ENCODE measurements at places on chromosomes 6 and 20. TPM values are rescaled to one million over a fixed set of nuclear protein-coding genes. Genes with fewer than 3 reads are reported as not detected.
A peak's percentile ranks its signal among the peaks of the same experiment; 100 is the strongest.

GRCh38 chr20:37395410-37395797 is 49.5 kb downstream of the SRC start:
- no peak for DNase-seq

The UBE3D gene
- total RNA-seq = 4.3 TPM

The RIPOR3 gene
- 32.6 TPM for total RNA-seq

GRCh38 chr6:25973923-25974555 is 11.4 kb downstream of the TRIM38 start:
- no peak for DNase-seq

The ZNF334 gene
- 3.0 TPM for total RNA-seq

DNA sequence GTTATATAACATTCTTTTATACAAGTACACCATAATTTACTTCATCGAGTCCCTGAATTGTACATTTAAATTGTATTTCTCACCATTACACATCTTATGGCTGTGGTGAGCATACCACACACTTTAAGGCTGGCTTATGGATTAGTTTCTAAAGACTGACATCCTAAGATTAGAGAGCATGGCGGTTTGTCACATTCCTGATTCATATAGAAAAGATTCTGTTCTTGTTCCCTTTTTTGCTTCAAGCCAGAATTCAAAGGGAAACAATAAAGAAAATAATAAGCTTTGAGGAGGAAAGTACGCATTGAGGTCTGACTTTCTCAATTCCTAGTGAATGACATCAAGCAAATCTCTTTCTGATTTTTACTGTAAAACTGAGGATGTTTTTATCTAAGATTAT is 2.5 kb downstream of the BTN1A1 start:
- no peak for DNase-seq

GRCh38 chr6:107082045-107082444 is 33.3 kb downstream of the BEND3 start:
- no peak for DNase-seq

- no peak for DNase-seq
These were observed 55.6 kb upstream of the KIF25 start for GRCh38 chr6:167941822-167942221.

DNA sequence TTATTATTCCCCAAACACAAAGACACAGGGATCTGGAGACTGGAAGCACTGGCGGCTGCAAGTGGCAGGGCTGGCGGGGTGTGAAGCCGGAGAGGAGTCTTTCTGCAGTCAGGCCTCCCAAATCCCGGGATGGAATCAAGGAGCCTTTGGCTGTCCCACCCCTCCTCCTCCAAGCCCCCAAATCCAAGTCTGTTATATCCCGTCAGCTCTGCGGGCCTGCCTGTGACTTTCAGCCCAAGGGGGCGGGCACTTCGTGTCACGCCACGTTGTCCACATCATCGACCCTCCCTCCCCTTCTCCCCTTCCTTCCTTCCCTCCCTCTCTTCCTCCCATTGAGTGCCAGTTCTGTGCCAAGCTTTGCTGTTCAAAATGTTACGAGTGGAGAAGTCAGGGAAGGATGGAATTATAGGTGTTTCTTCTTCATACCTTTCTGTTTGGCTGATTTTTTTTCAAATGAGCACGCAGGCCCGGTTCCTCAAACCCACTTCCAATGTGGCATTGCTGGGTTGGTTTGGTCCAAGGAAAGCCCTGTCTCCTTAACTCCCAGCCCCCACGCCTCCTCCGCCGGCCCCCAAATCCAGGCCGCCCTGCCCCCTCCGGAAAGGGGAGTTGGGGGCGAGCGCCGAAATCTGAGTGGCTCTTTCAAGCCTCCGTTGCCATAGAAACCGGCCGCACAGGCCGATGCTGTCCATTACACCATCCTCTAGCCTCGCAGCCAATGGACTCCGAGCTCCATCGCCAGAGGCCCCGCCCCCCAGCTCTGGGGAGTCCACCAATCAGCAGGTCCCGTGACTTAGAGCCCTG is 12.7 kb downstream of the ZCCHC3 start:
- DNase-seq = no peak

DNA sequence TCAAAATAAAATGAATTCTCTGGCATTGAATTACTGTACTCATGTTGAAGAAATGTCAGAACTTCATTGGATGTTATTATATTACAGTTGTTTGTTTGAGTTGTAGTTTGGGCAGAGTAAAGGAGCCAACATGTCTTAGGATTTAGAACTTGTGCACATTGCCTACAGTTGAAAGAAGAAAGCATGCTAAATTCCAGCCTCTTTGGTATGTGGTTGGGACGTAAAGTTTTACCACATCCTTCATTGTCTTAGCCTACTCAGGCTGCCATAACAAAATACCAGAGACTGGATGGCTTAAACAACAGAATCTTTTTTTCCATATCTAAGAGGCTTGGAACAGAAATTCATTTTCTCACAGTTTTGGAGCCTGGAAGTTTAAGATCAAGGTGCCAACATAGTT is 42.4 kb downstream of the HFE start:
- no peak for DNase-seq

DNA sequence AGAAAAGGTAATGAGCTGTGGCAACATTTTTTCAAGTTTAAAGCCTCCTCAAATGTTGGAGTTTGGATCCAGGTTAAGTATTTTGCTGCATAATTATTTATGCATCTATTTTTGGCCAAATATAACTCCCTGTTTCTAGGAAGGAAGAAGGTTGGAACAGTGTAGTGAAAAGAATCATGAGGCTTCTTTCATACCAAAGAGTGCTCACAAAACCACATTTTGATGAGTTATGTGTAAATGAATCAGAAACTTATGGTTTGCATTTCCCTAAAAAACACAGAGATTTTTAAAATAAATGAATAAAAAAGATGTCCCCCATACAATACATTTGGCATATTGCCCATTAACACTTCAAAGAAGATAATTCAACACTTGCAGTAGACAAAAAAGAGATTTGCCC is 246.9 kb upstream of the PRDM1 start:
- no peak for DNase-seq

GRCh38 chr20:63835021-63835858 is 4.2 kb upstream of the ZBTB46 start:
- no peak for DNase-seq

The GPR6 gene
- total RNA-seq = not detected

The KIF16B gene
- 6.2 TPM for total RNA-seq

GRCh38 chr6:15553736-15554294 is 109.0 kb downstream of the DTNBP1 start:
- DNase-seq = no peak

GRCh38 chr20:44736170-44737021 is 9.3 kb upstream of the KCNK15 start:
- peak; percentile 84 for DNase-seq

The TSBP1 gene
- not detected for total RNA-seq

DNA sequence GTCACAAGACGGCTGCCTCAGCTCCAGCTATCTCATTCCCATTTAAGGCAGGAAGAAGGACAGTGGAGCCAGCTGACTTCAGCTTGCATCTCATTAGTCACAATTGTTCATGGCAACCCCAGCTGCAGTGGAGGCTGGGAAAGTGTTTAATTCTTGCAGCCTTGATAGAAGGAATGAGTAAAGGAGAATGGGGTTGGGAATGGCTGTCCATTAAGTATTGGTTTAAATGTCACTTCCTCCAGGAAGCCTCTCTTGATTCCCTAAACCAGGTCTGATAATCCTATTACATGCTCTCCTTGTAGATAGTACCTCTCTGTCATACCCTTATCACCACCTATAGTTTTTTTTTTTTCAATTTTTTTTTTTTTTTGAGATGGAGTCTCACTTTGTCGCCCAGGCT is 166.4 kb downstream of the TFAP2C start:
- DNase-seq = no peak

DNA sequence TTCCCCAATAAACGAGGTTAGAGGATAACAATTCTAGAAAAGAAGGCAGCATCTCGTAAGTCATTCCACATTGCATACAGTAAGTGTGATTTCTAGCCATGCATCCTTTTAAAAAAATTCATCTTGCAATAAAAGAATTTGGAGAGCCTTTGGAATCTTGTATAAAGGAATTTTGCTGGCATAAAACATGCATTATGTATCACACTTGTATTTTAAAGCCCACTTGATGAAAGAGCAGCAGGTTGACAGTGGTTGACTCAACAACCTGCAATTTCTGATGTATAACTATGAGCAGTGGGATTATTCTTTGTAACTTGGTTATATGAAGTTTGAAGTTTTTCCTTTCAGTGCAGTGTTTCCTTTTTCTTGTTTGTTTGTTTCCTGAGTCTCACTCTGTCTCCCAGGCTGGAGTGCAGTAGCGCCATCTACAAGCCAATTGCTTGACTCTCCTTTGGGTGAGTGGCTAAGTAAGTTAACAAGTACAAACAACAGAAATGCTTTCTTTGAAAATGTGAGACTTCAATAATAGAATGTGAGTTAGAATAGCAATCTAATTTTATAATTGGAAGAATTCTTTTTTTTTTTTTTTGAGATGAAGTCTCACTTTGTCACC is 39.9 kb downstream of the JARID2 start:
- no peak for DNase-seq

DNA sequence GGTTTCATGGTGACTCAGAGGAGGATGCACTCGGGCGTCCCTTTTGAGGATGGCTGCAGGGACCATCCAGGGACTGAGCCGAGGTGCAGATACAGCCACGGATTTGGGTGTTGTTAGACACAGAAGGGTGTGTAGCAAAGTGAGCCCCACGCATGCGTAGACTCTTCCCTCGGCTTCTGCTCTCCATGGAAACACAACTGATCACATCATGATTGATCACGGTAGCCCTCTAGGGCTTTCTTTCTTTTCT is 606 bp upstream of the ULBP1 start:
- no peak for DNase-seq

- DNase-seq = no peak
These were observed 5.7 kb downstream of the RSPO3 start for GRCh38 chr6:127124172-127124571.

The NFATC2 gene
- total RNA-seq = 16.2 TPM

The PRR3 gene
- total RNA-seq = 14.5 TPM

GRCh38 chr6:96162711-96163120 is 146.9 kb downstream of the FUT9 start:
- no peak for DNase-seq

DNA sequence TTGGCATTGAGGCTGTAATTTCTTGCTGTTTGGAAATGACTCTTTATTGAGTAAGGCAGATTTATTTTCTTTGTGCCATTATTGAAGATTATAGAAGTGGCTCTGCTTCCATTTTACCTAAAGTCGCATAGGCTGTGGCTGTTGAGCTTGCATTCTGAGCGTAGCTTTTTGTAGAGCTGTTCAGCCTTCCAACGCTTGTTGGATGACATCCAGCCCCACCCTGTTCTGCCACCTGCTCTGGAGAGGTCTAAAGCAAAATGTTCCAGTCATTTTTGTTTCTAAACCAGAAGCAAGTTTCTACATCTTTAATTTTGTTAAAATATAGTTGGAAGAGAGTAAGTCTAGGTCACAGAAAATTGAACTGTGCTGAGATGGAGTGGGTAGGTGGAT is 24.4 kb downstream of the UST start:
- DNase-seq = no peak

GRCh38 chr6:43076464-43077332 is 584 bp downstream of the PTK7 start:
- peak; percentile 33 for DNase-seq

DNA sequence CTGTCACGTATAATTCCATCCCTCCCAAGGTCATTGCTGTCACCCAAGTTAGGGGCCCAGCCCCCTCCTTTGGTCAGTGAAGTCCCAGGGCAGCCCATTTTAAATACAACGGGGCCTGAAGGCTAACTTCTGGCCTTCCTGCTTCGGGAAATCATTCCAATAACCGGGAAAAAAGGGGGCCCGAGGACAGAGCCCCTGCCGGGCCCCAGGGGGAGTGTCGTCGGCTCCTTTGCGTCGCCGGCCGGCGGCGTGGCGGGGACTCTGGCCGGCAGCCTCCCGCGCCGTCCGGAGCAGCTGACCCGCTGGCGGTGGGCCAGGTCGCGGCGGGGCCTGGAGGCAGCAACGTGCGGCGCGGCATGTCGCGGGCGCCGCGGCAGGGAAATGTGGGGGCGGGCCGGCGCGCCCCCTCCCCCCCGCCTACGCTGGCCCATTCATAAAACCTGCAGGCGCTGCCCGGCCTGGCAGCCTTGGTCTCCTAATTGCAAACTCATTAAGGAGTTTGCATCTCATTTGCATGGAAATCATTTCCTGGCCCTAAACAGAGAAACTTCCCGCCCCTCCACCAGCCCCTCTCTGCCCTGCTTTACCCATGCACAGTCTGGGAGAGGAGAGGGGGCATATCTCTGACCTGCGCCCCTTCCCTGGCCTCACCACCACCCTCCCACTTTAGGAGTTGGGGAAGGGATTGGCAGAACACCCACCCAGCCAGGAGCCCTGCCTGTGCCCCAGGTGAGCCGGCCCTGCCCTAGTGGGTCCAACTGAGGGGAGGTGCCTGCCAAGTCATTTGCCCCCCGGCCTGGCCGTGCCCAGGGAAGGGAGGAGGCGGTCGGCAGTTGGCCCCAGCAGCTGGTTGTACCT is 50.7 kb downstream of the MRPL14 start:
- DNase-seq = no peak

The KHDC1L gene
- total RNA-seq = not detected

- DNase-seq = no peak
These were observed 1.2 kb downstream of the SNTA1 start for GRCh38 chr20:33442136-33443005.

- no peak for DNase-seq
These were observed 20.4 kb downstream of the ARMC2 start for GRCh38 chr6:108868647-108869046.

The ID4 gene
- total RNA-seq = 0.27 TPM

- no peak for DNase-seq
These were observed 372.7 kb downstream of the ADGRB3 start for GRCh38 chr6:69007781-69008180.

The SIRPD gene
- total RNA-seq = 0.27 TPM

- DNase-seq = no peak
These were observed 226.9 kb downstream of the TTLL2 start for GRCh38 chr6:167551628-167552257.

GRCh38 chr6:168939796-168940195 is 313.9 kb downstream of the THBS2 start:
- DNase-seq = no peak

DNA sequence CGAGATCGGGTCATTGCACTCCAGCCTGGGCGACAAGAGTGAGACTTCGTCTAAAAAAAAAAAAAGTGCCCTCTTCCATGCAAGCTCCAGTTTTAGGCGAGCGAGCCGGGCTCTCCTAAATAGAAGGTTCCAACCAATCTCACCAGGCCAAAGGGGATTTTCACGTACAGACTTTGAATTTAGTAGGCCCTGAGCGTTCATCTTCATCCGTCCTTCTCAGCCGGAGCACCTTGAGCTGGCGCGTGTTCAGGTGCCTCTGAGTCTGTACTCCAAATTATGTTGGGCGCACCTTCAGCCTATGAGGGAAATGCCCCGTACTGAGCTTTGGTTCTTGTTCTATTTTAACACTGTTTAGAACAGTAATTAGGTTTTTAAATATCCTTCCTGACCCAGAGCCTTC is 817 bp upstream of the TAP2 start:
- no peak for DNase-seq

DNA sequence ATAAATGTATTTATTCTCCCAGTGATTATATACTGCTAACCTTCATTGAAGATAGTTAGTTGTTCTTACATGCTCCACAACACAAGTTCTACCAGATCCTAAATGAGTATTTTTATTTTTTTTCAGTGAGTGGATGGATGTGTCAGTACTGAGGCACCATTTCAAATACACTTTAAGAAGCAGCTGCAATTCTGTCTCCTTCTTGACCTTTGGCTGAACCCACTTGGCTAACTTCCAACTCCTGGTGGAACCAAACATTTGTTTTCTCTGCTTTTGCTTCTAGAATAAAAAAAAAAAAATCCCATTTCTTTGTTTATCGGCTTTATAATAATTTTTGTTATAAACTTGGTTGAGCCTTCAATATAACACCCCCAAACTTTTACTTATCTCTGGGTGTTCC is 458.3 kb upstream of the MAP3K7 start:
- DNase-seq = no peak

The AIF1 gene
- total RNA-seq = 66.8 TPM

GRCh38 chr6:5813625-5814027 is 193.1 kb downstream of the NRN1 start:
- no peak for DNase-seq
